Activated CD8-positive, alpha-beta memory T cell treated with anti-CD3 and anti-CD28 coated beads for 1 hour (primary cell): ENCODE measurements at places on chromosomes 3 and 15.

DNA sequence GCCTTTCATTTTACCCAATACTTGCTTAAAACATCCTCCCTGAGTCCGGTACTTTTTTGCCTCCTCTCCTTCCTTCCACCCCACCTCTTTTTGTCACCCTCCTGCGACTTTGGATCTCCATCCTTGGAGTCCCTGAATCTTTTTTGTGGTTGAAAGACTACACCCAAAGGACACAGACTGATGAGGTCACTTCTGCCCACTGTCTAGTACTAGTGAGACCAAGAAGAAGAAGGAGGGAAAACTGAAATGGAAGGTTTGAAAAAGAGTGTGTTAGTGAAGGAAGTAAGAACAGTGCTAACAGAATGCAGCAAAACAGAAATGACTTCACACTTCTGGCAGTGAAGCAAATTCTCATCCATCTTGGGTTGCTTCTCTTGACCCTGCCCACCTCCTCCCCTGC, 6.6 kb downstream of the B3GNT5 start:
- no peak for DNase-seq

DNA sequence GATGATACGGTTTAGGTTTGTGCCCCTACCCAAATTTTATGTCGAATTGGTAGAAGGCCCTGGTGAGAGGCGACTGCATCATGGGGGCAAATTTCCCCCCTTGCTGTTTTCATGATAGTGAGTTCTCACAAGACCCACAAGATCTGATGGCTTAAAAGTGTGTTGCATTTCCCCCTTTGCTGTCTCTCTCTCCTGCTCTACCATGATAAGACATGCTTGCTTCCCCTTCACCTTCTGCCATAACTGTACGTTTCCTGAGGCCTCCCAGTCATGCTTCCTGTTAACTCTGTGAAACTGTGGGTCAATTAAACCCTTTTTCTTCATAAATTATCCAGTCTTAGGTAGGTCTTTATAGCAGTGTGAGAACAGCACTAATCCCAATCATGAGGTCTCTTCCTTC, 381.2 kb downstream of the RSL24D1 start:
- DNase-seq, result no peak

DNA sequence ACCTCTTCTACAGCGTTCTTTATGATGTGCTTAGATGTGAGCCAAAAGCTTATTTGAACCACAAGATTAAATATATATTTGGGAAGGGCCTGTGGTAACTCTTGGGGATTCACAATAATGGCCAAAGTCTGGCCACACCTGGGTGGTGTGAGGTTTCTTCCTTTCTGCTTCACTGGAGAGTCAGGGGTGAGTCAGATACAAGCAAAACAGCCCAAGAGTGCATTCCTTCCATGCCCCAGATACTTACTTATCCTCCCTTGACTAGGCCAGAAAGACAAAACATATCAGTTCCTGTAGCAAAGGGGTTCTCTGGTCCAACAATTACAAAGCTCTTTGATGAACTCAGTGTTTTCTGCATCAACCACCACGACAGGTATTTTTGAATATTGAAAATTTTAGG, 941 bp downstream of the ZBED2 start:
- no peak for DNase-seq

DNA sequence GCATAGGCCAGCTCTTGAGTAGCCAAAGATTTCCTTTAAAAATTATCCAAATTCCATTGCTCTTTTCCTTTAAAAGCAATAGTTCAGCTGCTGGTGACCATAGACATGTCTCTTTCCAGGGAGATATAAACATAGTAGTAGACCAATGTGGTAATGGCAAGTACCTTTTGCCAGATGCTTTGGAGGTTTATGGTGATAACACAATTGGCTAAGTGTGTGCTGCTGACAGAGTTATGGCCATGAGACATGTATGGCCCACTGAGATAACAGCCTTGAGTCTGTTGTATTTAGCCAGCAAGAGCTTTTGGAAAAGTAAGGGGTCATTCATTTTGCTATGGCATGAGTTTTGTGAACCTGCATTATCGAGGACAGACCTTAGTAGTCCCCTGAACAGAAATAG, 1146.8 kb downstream of the TUSC7 start:
- no peak for DNase-seq

GRCh38 chr15:74250266-74250665, 14.1 kb downstream of the CCDC33 start:
- no peak for DNase-seq

DNA sequence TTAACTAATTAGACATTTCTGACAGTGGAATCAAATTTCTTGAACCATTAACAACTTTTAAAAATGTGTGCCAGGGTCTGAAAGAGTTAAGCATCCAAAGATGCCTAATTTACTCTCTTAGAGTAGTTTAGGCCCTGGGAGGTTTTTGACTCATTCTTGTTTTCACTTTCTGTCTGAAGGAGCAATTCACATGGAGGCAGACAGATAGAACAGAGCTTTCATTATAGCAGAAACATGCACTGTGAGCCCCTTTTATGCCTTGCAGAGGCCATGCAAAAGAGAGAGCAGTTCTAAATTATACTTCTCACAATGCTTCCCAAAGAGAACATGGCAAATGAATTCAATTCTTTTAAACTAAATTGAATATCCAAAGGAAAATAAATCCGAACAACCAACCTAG, 554.8 kb downstream of the MFSD1 start:
- DNase-seq, result no peak

DNA sequence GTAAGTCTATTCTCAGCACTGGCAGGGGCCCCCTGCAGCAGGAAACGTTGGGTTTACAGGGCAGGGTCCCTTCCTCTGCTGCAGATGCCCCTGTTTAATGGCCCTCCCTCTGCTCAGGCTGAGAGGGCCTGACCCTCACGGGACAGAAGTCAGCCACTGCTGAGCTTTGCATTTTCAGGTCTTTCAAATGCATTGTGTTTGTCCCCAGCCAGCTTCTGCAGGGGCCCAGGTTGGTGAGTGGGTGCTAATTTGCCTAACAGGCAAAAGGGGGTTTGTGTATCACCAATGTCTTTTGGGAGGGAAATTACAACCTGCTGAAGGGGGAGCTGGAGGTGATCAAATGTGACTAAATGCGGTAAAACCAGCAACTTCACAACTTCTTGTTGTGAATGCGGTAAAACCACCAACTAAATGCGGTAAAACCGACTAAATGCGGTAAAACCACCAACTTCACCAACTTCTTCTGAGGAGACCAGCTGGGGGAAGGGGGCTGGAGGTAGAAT, 44.8 kb upstream of the UBE2E1 start:
- no peak for DNase-seq

DNA sequence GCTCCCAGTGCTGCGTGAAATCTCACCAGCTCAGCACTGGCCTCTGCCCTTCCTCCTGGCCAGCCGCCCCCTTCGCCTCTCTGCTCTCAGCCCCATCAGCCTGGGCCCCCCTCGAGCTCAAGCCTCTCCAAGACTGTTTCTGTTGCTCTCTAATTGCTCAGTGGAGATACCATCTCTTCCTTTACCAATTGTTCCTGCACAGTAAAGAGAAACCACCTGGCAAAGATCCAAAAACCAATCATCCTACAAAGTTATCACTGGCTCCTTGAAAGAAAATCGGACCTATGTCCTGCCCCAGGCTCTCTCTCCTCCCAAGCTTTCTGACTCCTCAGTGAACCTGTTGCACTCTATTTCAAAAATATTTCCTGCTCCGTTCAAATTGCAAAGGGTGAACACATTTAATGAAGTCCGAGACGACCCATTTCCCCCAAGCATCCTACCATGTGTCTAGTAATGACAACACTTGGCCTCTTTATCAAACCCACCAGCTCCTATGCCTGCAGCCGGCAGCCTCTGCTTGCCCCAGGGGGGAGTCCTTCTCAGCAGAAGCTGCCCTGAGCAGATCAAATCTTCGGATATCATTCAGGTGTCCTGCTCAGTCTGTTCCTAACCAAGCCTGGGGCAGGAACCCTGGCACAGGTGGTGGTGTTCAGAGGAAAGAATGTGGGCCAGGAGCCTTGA, 53.7 kb upstream of the FAM174B start:
- no peak for DNase-seq

- DNase-seq, result no peak
Measured at GRCh38 chr15:41125063-41125669, 9.1 kb upstream of the INO80 start.

GRCh38 chr3:142216321-142216720, 9.1 kb downstream of the GK5 start:
- no peak for DNase-seq

DNA sequence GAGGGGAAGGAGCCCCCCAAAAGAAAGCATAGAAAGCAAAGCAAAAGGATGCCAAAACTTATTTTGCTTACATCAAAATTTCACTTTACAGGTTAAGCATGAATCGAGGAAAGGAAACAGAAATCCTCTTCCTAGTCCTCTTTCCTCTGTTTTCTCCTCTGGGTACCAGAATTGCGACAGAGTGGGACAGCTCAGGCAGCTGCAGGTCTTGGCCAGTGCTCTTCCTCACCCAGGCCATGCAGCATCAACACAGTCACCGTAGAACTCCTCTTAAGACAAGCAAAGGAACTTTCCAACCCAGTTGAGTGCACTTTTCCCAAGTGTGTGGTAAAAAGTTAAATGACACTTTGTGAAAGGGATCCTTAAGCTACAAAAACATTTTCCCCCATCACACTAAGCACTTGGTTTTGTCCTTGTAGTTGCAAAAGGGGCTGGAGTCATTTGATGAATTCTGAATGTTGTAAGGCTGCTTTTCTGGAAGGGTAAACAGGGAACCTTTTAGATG, 45.9 kb upstream of the MEX3B start:
- no peak for DNase-seq

GRCh38 chr15:91625506-91625905, 228.0 kb upstream of the SLCO3A1 start:
- DNase-seq, result no peak

DNA sequence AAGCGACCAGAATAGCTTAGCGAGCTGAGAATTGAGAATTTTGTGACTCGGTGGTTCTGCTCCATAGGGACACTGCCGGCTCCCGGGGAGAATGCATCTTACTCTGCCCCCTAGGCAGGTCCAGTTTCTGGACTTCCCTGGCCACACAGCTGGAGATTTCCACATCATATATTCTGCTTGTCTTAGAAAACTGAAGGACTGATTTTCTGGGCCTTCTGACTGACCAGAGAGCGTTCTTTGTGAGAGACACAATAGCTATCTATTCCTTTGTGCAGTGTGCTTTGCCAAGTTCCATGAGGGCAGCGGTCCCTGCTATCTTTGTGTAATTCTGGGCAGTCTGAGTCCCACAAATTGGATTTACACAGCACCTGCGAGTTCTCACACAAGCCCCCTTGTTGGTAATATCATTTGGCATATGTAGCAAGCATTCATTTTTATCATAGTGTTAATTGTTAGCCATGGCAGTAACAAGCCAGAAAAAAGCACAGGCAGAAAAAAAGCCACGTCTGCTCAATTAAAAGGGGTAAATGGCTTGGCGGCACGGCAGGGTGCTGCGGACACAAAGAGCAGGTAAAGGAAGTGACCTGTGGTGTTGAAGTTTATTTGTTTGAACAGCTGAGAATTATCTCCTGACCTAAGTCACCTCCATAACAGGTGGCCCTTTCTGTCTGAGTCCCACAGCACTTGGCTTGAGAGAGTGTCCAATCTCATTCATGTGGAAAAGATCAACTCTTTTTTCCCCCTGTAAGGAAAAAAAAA, 688.7 kb downstream of the TUSC7 start:
- no peak for DNase-seq

DNA sequence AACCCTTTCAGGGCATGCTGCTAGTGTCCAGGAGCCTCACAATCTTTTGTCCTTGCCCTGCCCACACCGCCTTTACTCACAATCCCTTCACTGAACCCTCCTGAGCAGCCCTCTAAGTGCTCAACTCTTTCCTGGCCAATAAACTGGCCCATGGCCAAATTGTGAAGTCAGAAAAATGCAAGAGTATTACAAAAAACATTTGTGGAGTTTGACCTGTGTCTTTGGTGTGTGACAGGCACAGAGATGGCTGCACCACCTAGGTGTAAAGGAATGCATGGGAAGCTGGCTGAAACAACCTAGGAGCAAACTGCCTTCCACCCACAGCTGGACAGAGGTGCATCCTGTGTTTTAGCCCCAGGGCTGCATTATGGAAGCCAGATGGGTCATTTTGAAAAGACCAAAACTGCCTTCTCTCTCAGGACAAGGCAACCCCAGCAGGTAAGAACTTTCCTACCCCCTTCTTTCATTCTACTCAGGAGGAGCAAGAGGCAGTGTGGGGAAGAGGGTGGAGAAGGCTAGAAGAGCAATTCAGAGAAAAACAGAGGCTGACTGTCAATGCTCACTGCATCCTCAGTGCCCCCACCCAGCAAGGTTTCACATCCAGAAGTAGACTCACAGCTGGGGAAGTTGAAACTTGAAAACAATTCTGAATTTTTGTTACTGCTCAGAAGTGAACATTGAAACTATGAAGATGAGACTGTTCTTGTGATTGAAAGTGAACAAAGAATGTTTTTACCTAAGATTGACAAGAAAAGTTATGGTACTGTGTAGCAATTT, 78.6 kb downstream of the TRIM42 start:
- DNase-seq, result no peak

GRCh38 chr3:157469561-157470294, 33.1 kb downstream of the PTX3 start:
- no peak for DNase-seq

GRCh38 chr15:34729056-34729455, 25.7 kb downstream of the GJD2 start:
- no peak for DNase-seq

DNA sequence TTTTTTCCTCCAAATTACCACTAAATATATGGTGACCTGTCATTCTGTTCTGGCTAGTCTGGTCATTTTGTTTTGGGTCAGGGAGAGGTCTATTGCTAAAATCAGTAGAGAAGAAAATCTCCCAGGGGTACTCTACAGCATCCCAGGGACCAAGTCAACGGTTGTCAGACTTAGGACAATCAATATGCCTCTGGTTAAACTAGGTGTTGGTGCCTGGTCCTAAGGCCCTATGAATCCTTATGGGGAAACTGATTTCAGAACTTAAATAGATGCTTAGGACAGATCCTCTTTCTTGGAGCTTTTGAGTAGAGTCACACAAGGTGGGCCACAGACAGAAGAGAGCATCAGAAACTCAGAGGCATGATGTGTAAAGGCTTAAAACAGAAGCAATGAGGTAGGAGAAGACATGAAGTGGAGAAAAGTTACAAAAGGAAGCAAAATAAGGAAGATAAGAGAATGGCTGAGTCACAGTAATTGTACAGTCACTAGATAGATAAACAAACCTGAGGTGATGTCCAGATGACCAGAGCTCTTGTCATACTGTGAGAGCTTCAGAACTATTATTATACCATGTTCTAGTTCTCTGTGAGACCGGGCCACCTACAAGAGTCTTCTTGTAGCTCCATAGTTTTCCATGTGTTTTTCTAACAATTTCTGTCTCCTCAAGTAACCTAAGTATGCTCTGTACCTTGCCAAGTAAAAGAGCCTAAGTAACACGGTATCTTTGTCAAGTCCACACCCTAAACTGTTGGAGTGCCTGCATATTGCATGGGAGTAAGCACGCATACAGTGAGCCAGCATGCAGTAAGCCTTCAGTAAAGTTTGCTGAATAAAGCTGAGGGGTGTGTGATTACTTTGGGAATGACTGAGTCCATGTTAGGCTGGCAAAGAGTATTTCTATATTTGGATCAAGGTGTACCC, 44.6 kb upstream of the LEKR1 start:
- no peak for DNase-seq

DNA sequence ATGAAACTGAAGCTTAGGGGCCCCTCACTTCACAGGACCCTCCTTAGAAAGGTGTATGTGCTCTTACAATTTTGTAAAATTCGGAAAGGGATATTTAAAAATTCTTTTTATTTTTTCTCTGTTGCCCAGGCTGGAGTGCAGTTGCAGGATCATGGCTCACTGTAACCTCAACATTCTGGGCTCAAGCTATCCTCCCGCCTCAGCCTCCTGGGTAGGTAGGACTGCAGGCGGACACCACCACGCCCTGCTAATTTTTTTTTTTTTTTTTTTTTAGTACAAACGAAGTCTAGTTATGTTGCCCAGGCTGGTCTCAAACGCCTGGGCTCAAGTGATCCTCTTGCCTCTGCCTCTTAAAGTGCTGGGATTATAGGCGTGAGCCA, 45.1 kb upstream of the SPATA12 start:
- DNase-seq, result no peak
